Lower leg skin (tissue), 4 donors: ENCODE measurements at places on chromosomes 1 and 21. TPM values are rescaled to one million over a fixed set of nuclear protein-coding genes. Genes with fewer than 3 reads are reported as not detected.

GRCh38 chr21:45549626-45550463, 7.6 kb upstream of the SLC19A1 start:
- no peak for DNase-seq

DNA sequence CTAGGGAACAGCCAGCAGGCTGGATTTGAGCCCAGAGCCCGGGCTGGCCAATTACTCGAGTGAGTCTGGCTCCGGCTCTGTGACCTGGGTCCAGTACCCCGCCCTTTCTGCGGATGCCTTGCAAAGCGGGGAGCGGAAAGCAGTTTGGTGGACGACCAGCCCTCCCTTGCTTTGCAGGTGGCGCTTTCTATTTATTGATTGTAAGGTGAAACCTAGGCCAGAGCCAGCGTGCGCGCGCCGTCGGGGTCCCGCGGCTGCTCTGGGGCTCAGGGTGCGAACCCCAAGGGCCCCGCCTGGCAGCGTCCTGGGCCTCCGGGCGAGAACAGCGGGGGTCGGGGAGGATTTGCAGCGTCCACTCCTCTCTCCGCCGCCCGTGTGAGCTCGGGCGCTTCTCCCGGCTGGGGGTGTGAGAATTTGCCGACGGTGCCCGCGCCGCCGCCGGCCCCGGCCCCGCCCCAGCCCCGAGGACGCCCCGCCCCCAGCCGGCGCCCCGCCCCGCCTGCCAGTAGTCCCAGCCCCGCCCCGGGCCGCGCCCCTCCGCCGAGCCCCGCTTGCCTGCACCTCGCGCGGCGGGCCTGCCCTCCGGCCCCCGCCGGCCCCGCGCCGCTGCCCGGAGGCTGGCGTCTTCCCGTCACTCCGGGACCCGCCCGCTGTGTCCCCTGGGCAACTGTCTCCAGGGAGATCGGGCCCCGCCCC, 37.6 kb downstream of the PIK3CD start:
- DNase-seq: peak; percentile 96

DNA sequence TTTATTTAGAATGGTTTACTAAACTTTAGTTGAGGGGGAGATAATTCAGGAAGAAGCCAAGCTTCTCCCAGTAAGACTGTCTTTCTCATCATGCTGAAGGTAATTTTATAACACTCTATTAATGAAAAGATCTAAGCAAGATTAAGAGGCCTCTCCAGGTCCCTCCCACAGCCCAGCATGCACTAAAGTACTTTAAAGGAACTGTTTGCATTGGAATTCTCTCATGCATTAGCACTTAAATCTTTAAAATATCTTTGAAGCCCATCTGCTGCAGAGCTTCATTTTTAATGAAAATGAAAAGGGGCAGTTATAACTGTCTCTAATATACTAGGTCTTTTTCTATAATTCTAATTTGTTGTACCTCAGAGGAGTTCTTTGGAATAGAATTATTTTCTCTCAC, 1379.1 kb upstream of the ADGRL4 start:
- DNase-seq: no peak

- DNase-seq: no peak
These were observed 5.6 kb downstream of the LCK start for GRCh38 chr1:32256473-32257226.

- peak; percentile 84 for DNase-seq
These were observed 2.4 kb upstream of the FAM110D start for GRCh38 chr1:26156285-26157038.

- no peak for DNase-seq
These were observed 57.4 kb downstream of the ARHGEF16 start for GRCh38 chr1:3511856-3512255.

DNA sequence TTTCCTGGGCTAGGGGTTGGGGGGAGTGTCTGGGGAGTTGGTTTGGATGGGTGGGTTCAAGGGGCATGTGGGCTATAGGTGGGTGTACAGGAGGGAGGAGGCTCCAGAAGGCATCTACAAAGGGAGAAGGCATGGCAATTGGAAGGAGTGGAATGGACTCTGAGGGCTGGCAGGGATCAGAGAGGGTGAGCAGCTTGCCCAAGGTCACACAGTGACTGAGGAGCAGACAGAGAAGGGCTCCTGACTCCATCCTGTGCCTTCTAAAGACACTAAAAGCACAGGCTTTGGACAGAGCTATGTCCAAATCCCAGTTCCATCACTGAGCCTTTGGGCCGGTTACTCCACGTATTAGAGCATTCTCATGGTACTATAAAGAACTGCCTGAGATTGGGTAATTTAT, 151.8 kb downstream of the PTPRU start:
- DNase-seq: peak; percentile 9

GRCh38 chr1:204989266-204990058, 53.5 kb upstream of the CNTN2 start:
- peak; percentile 90 for DNase-seq

DNA sequence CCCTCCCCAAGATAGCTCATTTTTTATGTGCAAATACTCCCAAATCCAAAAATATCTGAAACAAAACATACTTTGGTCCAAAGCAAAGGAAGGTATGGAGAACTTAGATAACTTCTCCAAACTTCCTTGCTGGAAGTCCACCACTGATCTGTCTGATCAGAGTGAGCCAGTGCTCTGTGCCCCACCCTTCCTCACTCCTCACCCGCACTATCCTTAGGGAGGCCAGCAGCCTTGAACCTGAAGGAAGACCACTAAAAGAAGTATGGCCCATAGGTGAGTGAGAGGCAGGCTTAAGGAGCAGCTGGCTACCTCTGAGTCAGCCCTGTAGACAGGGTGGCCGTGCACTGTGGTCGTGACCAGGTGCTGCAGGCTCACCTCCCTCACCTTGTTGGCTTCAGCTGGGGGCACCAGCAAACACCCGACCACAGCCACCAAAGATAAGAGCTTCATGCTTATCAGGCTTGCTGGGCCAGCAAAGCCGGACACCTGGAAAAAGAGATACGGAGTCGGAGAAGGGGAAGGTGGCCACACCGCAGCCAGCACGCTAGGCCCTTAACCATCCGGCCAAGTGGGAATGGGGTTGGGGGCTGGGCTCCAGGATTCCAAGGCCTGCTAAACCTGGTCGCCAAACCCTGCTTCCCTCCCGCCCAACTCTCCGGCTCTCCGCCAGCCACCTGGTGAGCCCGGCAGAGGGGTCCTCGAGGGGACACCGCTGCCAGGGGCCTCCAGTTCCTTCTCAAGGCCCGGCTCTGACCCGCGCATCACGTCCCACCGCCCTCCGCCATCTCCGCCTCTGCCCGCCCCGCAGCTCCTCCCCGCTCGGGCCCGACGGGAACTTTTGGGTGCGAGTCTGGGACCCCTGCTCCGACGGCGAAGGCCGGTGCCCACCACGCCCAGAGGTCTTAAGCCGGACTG, 543 bp downstream of the TMEM9 start:
- DNase-seq: no peak

DNA sequence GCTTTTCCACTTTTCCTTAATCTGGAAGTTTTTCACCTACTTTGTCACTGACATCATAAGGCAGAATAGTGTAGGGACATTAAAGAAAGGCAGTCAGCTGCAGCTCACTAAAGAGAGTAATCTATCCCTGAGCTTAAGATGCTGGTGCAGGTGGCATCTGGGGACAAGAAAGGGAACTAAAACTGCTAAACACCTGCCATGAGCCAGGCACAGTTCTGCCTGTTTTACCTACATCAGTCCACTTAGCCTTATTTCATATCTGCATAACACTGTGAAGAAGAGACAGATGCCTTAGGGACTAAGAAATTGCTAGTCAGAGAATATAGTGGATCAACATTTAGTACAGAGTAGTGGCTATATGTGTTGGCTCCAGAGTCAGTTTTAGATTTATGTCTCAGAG, 88.1 kb downstream of the GPATCH2 start:
- no peak for DNase-seq

The EPHB2 gene
- 0.72 TPM for total RNA-seq
